ENCODE measurements at places on chromosomes 6 and 20.

DNA sequence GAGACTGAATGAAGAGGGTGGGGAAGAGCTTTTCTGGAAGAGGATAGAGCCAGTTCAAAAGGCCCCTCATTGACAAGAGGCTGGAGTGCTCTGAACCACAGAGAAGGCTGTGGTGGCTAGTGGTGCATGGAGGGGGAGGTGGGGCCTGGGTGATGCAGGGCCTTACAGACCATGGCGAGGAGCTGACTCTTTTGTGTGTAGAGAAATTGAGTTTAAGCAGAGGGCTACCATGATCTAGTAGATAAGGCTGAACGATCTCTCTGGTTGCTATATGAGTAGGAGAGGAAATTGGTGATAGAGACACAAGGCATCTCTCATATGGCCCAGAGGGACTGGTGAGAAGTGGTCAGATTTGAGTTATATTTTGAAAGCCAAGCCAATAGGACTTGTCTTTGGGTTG is 137.6 kb downstream of the UST start:
- DNase-seq: no peak

- DNase-seq: no peak
Observed at GRCh38 chr20:31572042-31572700, 32.9 kb upstream of the ID1 start.

DNA sequence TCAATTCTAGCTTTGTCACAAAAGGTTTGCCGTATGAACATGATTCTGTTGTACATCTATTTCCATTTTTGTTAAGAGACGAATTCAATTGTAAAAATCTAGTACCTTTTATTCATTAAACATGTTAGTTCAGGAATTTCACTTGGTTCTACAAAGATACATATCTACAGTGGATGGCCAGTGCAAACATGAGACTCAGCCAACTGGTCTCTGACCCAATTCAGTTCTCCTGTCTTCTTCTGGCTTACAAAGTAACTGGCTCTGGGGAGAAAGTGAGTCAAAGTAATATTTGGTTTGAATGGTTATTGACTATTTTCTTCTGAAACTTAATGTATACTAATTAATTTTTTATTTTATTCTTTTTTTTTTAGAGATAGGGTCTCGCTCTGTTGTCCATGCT is 70.0 kb downstream of the ESR1 start:
- no peak for DNase-seq

DNA sequence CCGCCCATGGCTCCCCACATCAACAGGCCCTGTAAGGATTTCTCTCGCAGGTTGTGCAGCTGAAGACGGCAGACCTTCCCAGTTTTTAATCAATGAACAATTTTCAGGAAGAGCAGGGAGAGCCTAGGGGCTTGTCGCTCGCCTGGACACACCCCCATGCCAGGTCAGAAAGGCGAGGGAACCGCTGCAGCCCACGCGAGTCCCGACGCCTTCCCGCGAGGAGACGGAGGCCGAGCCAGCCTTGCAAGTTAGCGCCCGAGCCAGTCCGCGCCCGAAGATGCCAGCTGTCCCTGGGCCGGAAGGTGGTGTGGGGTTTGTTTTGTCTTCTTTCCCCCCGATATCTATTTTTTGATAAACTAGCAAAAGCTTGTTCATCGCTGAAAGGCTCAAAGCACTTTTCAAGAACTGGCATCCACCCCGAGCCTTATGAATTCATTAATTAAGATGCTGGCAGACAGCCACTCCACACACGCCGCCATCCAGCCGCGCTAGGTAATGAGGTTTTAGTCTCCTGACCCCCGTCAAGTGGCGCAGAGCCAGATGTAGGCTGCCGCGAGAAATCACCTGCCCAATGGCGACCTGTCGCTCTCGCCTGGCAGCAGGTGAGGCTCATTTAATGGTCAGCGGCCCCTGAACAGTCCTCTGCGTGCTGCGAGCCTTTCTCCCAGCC is 6.6 kb downstream of the CCDC167 start:
- DNase-seq: no peak

- DNase-seq: no peak
Observed at GRCh38 chr6:157200611-157201010, 122.7 kb downstream of the TMEM242 start.

GRCh38 chr6:139014945-139015344 is 13.6 kb upstream of the ABRACL start:
- DNase-seq: no peak

- DNase-seq: no peak
Observed at GRCh38 chr6:144307880-144308279, 22.7 kb downstream of the UTRN start.

GRCh38 chr6:39214846-39215639 is 14.2 kb downstream of the KCNK5 start:
- DNase-seq: no peak

DNA sequence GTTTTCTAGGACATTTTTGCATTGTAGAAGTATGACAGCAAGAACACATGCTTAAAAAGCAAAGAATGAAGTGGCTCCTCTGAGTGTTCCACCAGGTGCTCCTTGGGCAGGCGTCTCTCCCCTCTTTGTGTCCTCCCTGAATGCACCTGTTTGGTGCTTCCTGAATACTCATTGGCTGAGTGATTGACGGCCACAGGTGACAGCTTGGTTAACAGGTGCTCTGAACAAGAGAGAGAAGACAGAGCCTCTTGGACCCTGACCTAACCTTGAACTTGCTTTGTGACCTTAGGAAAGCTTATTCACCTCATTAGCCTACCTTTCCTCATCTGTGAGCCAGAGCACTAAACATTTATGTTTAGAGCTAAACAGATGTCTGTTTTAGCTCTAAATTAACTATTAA is 93.7 kb downstream of the TULP4 start:
- no peak for DNase-seq

- DNase-seq: no peak
Observed at GRCh38 chr20:56860413-56860812, 231.3 kb downstream of the TFAP2C start.

DNA sequence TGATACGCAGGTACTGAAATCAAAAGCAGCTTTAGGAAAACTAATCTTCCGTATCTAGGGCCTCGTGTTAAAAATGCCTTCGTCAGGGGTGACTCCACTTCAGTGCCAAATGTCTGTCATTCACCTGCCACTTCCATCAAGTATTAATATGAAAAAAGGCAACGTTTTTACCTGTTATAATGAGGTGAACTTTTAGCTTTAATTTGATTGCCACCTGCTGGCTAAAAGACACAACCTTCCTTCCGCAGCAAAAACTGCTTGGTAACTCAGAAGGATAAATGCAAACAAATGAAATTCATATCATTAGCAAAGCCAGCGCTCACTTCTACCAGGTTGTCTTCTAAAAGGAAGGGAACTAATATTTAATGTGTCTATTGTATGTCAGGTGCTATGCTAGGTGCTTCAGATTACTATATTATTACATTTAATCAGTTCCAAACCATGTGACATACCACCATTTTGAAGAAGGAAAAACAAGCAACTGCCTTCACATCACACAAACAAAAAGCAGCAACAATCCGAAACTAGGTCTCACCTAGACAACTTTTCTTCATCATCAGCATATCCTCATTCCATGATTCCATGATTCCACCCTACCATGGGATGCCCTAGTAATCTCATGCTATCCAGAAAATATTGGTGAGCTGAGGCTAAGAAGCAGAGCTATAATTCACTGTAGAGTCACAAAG is 20.6 kb upstream of the ARHGAP18 start:
- no peak for DNase-seq

GRCh38 chr6:142984386-142984785 is 39.4 kb upstream of the HIVEP2 start:
- no peak for DNase-seq

DNA sequence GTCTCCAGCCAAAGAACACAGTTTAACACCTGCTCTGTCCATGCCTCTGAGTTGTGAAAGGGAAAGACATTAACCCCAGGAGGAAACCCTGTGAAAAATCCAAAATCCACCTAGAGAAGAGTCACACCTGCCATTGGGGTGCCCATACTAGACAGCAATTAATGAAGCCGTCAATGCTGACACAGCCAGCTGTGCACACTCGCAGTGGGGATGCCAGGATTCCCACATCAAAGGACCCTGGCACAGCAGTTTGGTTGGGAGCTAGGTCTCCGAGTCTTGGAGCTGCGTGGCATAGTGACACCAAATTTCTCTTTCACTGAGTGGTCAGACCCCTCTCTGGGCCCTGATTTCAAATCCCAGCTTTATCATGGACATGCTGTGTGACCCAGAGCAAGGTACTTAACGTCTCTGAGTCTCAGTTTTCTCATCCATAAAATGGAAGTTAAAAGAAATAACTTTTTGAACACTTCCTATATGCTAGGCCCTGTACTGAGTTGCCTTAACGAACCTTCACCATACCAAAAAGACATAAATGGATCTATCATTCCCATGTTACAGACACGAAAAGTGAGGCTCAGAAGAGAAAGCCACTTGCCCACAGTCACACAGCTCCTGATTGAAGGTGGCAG is 30.8 kb downstream of the BPIFB1 start:
- DNase-seq: no peak

- DNase-seq: peak; percentile 9
Observed at GRCh38 chr6:19723545-19723944, 113.6 kb upstream of the ID4 start.

DNA sequence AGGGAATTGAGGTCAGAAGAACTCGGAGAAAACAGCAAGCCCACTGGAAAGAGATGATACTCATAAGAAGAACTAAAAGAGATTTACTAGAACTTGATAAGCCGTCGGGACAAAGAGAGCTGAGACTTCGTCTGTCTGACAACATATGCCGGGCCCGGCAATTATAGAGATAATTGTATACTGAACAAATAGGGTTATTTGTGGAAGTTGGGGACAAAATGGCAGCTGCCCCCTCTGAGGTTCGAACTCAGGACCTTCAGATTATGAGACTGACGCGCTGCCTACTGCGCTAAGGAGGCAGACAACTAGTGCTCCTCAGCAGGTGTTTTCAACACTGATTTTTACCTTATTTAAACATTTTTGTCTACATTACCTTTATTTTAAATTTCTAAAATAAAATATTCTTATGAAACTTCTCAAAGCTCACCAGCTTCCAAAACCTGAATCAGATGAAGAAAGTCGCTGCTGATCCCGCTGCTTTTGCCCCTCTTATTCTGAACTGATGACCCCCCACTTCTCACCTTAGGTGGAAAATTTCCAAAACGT is 29.3 kb upstream of the TRIM27 start:
- DNase-seq: no peak

DNA sequence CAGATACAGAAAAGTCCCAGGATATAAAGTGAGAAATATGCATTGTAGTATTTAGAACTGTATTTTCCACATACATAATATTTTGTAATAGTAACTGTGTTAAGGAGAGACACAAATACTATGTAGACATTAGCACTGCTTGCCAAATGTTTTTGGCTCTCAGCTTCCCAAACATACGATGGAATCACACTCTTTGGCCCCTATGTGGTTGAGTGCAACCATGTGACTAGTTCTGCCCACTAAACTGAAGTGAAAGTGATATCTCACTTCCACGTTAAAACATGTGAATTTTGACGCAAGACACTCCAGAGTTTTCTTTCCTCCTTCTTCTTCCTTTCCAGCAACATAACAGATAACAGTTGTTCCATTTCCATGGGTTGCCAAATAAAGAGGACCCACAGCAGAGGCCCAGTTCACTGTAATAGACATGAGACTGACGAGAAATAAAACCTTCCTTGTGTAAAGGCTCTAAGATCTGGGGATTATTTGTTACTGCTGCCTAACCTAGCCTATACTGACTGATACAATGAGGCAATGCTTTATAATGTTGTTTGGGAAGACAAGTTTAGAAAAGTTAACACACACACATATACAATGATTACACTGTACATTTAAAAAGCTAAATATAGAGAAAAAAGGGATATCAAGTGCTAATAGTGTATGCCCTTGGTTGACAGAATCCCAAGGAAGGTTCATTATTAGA is 97.2 kb downstream of the PTPRT start:
- no peak for DNase-seq

DNA sequence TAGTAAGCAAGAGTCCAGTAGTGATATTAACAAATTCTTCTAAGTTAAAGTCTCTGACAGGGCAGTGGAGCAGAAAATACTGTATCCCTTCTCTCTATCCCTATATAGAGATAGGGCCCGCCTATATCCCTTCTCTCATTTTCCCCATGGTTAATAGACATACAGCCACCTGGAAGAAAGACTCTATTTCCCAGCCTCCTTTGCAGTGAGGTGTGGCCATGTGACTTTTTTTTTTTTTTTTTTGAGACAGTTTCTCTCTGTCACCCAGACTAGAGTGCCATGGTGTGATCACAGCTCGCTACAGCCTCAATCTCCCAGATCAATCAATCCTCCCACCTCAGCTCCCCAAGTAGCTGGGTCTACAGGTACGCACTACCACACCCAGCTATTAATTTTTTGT is 16.7 kb upstream of the CDK5RAP1 start:
- no peak for DNase-seq

- no peak for DNase-seq
Observed at GRCh38 chr6:133957780-133958242, 4.8 kb downstream of the TBPL1 start.

GRCh38 chr20:62303340-62304226 is 786 bp downstream of the ADRM1 start:
- DNase-seq: no peak

GRCh38 chr6:36075656-36076055 is 48.0 kb downstream of the MAPK14 start:
- no peak for DNase-seq

DNA sequence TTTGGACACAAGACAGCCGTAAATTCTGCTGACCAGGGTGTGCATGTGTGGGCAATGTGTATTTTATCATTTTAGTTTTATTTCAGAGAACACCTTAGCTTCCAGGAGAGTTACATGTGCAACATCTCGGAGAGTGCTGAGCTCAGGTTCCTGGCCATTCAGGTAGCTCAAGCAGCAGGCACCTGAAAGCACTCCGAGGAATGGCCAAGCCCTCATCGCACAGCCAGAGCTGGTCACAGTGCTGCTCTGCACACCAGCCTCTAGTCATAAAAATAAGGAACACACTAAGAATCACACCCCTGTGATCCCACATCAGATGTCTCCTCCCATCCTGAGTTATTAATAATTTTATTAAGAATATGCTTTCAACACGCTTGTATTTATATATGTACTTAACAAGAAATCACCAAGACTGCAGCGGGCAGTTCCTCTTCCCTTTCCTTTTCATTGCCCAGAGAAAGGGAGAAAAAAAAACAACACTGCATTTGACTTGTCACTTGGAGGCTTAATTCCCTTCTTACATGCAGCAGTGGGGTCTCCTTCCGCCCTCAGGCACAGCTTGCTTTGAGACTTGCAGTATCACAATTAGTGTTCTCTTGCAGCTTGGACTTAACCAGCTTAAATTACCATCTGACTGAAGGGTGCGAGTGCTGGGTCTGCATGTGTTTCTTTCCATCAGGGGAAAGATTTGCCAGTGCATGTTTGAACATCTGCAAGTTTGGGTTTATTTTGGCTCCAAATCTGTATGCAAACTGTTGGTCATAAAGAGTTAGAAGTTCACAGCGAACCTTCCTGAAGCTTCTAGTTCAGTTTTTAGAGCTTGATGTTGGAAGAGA is 36.0 kb upstream of the IRF4 start:
- no peak for DNase-seq

DNA sequence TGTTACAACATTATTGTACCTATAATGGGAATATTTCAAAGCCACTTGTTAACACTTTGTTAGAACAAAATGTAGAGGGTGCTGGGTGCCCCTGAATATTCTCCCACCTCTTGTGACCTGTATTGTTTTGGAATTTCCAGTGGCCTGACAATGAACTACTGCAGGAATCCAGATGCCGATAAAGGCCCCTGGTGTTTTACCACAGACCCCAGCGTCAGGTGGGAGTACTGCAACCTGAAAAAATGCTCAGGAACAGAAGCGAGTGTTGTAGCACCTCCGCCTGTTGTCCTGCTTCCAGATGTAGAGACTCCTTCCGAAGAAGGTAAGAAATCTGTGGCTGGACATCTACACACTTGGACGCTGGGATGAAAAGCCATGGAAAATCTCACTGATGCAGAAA is 28.9 kb downstream of the PLG start:
- no peak for DNase-seq

Measured in smooth muscle cell of the brain vasculature (primary cell).